ENCODE measurements at places on chromosomes 7 and 10.

DNA sequence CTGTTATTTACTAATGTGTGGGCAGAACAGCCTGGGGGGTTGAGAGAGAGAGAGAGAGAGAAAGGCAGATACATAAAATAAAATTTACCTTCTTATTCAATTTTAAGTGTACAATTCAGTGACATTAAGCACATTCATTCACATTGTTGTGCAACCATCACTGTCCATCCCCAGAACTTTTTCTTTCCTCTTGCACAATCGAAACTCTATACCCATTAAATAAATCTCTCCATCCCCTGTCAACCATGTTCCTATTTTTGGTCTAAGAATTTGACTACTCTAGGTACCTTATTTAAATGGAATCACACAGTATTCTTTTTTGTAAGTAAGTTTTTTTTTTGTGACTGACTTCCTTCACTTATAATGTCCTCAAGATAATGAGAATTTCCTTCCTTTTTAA is 181.6 kb downstream of the SND1 start:
- no peak for DNase-seq

DNA sequence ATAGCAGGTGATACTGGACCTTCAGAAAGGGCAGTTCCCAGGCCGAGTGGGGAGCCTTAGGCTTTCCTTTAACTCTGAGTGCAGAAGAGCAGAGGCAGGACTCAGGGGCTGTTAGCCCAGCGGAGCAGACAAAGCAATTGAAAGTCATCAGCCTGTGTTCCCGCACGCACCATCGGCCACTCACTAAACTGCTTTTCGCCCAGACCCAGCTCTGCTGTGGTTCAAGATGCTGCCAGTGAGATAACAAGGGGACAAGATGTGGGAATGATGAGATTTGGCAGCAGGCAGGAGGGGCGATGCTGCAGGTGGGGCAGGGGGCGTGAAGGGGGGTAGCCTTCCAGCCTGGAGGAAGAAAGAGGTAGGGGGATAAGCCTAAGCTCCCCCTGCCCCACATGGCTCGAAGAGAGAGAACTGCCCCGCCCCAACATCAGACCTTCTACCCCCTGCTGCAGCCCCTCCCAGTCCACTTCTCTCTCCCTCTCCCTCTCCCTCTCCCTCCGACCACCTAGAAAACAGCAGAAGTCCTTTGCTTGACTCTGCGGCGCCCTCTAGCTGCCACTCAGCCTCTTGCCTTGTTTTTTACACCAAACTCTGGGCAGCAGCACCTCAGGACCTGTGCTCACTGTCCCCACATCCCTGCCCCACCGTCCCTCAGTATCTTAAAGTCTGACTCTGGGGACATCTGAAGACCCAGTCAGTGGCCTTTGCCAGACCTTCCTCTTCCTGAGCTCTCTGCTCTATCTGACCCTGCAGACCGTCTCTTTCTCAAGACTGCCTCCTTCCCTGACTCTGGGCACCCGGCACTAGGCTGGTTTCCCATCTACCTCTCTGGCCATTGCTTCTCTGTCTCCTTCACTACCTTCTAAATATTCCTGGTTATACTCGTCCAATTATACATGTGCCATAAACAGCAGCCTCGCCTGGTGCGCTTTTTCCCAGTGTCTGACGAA is 110.5 kb downstream of the C10orf105 start:
- peak; percentile 54 for DNase-seq

DNA sequence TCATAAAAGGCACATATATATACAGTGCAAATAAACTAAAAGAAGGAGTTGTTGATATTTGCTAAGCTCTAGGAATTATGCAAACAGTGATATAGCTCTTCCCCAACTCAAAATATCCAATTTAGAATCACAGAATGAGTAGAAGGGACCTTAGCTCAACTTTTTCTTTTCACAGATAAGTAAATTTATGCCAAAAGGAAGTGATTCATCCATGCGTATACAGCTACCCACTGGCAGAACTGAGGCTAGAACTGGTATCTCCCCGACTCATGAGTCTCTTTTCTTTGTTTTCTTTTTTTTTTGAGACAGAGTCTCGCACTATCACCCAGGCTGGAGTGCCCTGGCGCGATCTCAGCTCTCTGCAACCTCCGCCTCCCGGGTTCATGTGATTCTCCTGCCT is 54.2 kb upstream of the SVIL start:
- no peak for DNase-seq

DNA sequence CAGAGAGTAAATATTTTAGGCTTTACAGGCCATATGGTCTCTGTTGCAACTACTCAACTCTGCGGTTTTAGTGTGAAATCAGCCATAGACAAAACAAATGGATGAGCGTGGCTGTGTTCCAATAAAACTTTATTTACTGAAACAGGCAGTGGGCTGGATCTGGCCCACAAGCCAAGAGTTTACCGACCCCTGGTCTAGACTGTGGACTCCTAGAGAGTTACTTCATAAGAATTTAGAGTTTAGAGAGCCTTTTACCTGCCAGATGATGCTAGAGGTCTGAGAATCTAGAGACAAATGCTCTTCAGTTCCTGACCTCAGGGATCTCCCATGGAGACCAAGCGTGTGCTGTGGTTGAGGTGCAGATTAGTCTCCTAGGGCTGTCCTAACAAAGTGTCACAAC is 174.8 kb downstream of the PTEN start:
- DNase-seq: no peak

DNA sequence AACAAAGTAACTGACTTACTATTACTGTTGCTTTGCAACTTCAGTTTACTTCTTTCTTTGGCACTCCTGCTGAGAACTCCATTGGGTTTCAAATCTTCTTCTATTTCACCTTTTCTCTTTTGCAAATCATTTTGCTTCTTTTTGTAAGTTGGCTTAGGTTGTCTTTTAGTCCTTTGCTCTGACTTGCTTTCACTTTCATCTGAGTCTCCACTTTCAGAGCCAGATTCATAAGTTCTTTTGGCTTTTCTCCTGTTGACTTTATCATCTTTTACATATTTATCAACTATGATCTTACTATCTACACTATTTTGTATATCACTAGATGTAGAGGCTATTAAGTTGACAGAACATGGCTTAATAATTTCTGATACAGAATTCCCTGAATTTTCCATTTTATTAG is 73.4 kb downstream of the NRBF2 start:
- DNase-seq: no peak

GRCh38 chr10:98287321-98287720 is 19.3 kb upstream of the LOXL4 start:
- DNase-seq: no peak

DNA sequence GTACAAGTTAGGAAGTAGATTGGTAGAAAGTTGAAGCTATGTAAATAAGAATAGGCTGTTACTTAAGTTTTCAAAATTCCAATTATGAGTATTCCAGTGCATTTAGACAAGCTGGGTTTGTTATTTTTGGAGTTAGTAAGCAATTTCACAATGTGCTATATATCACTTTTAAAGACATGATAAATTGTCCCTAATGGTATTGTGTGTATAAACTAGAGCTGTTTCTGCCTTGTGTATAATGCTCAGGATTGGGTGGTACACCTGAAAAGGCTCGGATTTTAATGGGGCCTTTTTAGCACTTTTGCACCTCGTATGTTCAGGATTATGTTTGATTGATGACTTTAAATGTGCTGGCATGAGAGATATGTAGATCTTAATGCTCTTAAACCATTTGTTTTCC is 175.8 kb downstream of the VTI1A start:
- no peak for DNase-seq

GRCh38 chr10:62506371-62506770 is 132.2 kb downstream of the ZNF365 start:
- no peak for DNase-seq

GRCh38 chr10:1595242-1595600 is 142.1 kb downstream of the ADARB2 start:
- DNase-seq: no peak

DNA sequence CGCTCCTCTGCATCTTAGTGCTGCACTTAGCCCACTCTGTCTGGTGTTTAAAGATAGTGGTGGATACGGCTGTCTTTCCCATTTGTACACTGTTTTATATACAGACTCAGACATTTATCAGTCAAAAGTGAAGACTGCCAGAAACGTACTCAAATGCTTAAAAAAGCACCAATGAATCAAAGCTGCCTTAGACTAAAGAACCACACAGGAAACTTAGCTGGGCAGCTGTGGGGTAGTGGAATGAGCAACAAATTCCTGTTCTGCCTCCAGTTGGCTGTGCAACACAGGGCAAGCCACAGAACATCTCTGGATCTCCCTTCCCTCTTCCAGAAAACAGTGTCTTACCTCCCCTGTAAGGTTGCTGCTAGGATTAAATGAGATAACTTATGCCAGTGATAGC is 76.0 kb downstream of the ATXN7L1 start:
- DNase-seq: no peak

DNA sequence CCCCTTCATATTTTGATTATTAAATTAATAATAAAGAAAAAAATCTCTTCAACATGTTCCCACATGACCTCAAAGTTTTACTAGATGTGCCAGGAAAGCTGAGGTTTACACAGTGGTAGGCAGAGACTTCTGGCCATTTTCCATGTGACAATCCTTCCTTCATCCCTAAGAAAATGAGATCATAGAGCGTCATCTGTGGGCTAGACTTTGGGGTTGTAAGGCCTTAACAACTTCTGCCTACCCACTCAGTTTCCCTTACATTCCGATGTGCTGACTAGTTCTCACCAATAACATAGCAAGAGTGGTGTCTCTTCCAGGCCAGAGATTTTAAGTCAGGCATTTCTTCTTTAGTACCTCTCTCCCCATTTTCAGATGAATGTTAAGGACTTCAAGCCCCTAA is 171.1 kb upstream of the PHF14 start:
- DNase-seq: no peak

DNA sequence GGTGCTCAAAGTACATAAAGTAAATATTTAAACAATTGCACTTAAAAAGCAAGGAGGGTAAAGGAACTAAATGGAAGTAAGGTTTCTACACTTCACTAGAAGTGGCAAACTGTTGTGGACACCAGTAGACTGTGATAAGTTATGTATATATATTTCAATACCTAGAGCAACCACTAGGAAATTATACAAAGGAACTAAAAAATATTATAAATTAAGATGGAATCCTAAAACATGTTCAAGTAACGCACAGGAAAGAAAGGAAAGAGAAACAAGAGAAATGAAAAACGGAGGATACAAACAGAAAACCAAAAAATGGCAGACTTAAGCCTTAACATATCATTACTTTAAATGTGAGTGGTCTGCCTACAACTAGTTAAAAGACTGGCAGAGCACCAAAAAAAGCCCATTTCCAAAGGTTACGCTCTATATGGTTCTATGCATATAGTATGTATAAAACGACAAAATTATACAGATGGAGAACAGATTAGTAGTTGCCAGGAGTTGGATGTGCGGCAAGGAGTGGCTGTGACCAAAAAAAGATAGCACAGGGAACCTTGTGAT is 19.0 kb downstream of the VPS41 start:
- no peak for DNase-seq

DNA sequence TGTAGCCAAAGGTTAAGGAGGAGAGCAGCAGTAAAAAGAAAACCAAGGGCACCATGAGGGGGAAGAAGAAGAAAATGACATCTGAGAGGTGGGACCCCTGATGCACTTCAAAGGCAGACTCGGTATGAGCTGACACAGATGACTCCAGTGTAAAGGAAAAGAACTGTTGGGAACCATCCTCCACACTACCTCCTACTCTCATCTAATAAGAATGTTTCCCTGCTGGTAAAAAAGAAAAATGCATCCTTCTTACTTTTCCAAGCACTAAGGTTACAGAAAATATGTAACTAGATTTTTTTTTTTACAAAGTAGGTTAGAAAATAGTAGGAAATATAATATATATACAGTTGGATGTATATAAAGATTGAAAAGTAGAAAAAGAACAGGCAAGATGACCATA is 16.9 kb downstream of the TAS2R41 start:
- DNase-seq: no peak

Data from HAP-1 (cell line).